ENCODE measurements at places on chromosomes 2 and 18. TPM values are rescaled to one million over a fixed set of nuclear protein-coding genes. Genes with fewer than 3 reads are reported as not detected.

The MAT2A gene
- 171 TPM for total RNA-seq

GRCh38 chr2:211033765-211034164, 477.4 kb downstream of the CPS1 start:
- no peak overlapping the region for H3K4me3 ChIP-seq
- no peaks in the 10 kb centered on the region for H3K27me3 ChIP-seq
- DNase-seq, result no peak

- no peak overlapping the region for H3K4me3 ChIP-seq
- no peaks in the 10 kb centered on the region for H3K36me3 ChIP-seq
- no peaks in the 10 kb centered on the region for H3K4me1 ChIP-seq
- H3K27ac ChIP-seq, result no peak overlapping the region
- DNase-seq, result peak; percentile 47
These were observed 15.0 kb downstream of the GLI2 start for GRCh38 chr2:120750488-120751210.

DNA sequence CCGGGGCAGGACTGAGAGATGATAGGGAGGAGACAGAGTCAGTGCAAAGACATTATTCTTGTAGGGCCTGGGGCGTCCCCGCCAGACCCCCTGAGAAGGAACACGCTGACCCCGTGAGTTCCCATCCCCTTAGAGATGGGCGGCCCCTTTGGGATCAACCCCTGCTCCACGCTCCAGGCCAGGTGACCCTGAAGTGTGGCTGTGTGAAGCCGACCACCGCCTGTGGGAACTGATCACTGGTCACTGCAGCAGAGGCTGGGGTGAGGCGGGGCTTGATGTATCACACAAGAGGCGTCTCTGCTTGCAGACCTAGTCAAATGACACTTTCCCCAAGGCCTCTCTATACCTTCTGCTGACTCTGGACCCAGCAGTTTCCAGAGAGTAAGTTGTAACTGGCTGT, 157.4 kb upstream of the TWIST2 start:
- DNase-seq, result no peak
- H3K4me1 ChIP-seq, result no peaks in the 10 kb centered on the region
- H3K27ac ChIP-seq, result no peak overlapping the region
- H3K27me3 ChIP-seq, result no peaks in the 10 kb centered on the region

All from endodermal cell (in vitro differentiated cells).